ENCODE measurements at places on chromosomes 16 and 17.

DNA sequence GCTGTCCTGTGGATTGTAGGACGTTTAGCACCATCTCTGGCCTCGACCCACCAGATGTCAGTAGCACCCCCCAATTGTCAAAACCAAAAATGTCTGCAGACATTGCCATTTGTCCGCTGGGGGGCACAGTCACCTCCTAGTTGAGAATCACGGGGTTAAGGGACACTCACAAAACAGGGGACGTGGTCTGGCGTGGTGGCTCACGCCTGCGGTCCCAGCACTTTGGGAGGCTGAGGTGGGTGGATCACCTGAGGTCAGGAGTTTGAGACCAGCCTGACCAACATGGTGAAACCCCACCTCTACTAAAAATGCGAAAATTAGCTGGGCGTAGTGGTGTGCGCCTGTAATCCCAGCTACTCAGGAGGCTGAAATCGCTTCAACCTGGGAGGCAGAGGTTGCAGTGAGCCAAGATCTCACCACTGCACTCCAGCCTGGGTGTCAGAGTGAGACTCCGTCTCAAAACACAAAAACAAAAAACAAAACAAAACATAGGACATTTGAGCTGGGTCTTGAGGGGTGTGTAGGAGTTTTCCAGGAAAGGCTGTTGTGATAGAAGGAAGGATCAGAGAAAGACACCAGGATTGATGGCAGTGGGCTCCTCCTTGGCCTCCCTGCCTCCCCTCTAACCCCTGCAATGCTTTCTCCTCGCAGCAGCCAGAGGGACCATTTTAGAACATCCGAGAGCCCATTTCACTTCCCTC is 171.8 kb upstream of the GSE1 start:
- DNase-seq: no peak

GRCh38 chr17:82298538-82299421 is 18.6 kb downstream of the CD7 start:
- no peak for DNase-seq

DNA sequence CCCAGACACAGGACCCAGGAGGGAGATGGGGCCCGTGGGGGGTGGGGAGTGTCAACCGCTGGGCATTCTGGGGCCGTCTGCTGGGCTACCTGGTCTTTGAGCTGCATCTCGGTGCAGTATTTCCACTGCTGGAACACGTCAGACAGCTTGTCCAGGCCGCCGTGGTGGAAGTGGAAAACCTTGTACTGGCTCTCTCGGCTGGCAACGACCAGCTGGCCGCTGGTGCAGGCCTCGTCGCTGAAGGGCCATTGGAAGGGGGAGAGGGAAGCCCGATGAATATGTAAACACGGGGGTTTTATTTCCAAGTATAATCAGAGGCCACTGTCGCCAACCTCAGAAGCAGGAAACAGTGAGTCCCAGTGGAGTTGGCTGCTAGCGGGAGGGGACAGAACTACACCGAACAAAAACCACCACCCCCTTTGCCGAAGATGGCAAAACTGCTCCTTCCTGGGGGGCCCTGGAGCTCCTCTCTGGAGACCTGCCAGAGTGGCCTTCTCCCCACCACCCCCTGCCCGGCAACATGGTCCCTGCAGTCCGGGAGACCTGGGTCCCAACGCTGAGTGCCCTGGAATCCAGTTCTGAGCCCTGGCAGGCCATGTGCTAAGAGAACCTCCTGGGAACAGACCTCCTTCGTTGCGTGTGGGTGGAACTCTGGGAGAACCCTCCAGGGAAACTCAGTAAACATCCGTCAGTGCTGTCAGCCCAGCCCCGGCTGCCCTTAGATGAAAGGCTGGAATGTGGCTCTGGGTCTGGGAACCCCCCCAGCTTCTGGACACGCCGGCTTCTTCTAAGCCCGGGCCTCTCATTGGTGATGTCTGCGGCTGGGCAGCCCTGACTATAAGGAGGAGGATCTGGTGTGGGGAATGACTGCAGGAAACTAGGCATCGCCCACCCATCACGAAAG is 84.1 kb downstream of the TBC1D16 start:
- DNase-seq: peak; percentile 82

- DNase-seq: no peak
These were observed 185.7 kb upstream of the IRX5 start for GRCh38 chr16:54744998-54745397.

DNA sequence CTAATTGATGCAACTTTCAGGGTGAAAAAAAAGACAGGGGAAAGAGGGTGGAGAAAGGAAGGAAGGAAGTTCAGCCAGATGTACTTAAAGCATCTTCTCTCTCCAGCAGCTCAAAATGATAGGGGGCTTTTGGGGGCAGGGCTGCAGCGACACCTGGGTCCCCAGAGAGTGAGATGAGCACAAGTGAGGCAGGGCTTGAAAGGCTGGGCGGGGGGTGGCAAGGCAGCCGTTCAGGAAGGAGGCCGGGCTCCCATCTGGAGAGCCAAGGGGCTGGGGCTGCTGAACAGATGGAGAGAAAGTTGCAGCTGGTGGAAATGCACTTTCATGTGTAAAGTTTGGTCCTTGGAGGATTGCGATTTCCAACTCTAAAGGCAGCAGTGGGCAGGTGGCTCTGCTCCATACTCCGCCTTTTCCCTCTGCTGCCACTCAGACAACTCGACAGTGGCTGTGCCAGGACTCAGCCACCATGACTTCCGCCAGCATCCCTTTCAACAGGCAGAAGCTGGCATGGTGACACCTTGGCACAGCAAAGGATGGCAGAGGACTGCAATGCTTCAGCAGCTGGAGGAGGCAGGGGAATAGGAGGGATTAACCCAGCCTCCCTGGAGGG is 7.7 kb downstream of the SLC35B1 start:
- DNase-seq: no peak

GRCh38 chr17:69869667-69870066 is 205.4 kb upstream of the KCNJ16 start:
- DNase-seq: no peak

DNA sequence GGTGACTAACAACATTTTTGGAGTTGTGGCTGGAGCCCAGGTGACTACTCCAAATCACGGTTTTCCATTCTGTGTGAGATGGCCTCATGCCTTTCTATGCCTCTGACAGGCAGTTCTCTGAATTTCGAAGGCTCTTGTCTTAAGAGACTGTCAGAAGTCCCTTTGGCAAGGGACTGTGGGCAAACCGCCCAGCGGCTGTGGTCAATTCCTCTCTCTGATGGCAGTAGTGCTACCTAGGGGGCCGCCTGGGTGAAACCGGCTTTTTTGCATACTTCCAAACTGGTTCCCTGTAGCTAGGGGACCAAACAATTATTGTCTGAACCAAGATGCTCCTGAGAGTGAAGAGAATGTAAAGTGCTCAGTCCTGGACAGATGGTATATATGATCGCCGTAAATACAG is 86.3 kb downstream of the SDR42E1 start:
- no peak for DNase-seq

GRCh38 chr17:35766903-35767510 is 6.3 kb downstream of the C17orf50 start:
- DNase-seq: peak; percentile 42

DNA sequence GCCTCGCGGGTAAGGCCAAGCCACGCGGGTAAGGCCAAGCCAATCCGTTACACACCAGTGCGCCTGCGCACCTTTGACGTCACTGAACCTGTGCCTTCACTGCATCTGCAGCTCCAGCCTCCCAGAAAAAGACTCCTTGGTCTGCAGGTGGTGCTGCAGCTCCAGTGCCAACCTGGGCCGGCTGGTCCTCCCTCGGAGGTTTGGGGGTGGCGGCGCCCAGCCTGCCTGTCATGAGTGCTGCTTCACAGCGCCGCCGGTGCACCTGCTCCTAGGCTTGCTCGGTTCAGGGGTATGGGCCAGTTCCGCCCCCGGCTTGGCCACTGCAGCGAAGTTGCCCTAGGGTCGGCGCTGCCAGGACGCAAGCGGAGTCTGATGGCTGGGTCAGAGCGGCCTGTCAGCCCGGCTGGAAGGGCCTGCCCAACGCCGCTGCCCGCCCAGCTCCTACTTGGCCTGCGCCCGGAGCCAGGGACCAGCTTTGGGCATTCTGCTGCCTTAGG is 146.6 kb downstream of the USP22 start:
- DNase-seq: peak; percentile 6

DNA sequence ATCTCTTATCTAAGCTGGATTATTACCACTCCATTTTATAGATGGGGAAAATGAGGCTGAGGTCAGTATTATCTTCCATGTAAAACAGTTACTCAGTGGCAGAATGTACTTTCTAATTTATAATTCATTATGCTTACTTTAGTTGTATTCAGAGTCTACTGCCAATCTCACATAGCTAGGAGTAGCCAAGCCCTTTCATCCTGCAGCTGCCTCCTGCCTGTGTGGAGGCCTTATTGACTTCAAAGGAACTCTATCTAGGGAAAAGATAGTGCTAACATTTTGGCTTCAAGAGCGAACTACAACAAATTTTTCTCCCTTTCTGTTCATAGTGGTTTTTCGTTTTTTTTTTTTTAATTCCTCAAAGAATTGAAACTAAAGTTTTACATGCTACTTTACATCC is 12.9 kb downstream of the RPGRIP1L start:
- DNase-seq: no peak

DNA sequence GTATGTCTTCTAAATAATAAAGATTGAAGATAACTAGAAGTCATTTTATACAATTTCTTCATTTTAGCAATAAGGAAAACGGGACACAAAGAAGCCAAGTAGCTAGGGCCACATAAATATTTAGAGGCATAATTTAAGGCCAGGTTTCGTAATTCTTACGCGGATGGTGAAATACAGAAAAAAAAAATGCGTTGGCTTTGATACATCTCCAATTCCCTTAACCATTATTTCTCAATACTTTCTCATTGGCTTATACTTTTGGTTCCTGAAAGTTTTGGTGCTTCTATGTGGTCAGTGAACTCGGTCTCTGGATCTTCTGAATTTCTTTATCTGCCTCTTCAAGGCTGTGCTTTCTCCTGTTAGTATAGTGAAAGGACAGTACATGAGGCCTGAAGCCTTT is 888.1 kb downstream of the KCNJ2 start:
- peak; percentile 21 for DNase-seq

DNA sequence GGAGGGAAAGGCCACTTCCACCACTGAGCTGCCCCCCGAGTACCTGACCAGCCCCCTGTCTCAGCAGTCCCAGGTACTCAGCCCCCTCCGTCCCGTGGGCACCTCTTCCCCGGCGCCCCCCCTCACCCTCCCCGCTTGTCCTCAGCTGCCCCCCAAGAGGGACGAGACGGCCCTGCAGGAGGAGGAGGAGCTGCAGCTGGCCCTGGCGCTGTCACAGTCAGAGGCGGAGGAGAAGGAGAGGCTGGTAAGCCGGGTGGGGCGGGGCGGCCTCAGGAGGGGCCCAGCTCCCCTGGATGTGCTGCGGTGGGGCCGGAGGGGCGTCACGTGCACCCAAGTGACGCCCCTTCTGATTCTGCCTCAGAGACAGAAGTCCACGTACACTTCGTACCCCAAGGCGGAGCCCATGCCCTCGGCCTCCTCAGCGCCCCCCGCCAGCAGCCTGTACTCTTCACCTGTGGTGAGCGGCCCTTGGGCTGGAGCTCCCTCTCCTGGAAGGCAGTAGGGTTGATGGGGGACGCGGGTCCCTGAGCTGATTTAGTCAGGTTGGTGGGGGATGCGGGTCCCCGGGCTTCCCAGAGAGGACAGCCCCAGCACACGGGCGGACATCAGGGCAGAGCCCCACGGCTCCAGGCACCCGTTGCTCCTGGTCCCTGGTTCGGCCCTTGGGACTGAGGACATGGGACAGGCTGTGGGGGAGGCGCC is 9.5 kb upstream of the MRPL12 start:
- DNase-seq: no peak

DNA sequence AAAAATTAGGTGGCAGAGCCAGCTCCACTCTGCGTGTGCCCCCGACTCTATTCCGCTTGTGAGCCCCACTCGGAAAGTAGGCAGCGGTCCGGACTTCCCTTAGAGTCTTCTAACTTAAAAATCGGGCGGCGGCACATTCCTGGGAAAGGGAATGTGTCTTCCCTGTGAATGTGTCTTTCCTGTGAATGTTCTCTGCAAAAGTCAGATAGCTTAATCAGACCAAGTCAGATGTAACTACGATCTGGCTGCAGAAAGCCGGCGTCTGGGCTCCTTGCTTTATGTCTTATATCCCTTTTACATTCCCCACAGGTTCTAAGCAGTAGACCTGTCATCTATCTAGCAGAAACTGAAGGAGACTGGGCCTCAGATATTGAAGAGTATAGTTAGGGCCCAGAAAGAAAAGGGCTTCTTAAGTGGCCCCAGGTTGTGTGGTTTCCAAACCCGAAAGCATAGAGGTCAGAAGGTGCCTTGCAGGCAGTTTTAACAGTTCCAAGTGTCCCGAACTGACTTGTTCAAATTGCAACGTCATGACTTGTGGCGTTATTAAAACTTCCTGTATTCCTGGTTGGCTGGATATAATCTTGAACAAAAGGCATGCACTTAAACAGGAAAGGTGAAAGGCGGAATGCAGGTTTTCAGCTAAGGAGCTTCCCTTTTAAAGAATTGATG is 601 bp downstream of the PHKB start:
- peak; percentile 50 for DNase-seq

- peak; percentile 34 for DNase-seq
These were observed 16.3 kb downstream of the PIPOX start for GRCh38 chr17:29059281-29059680.

- no peak for DNase-seq
These were observed 54.8 kb downstream of the CHD9NB start for GRCh38 chr16:52997922-52998321.

- no peak for DNase-seq
These were observed 12.0 kb downstream of the DGKE start for GRCh38 chr17:56845934-56846333.

GRCh38 chr17:44002141-44002848 is 2.1 kb upstream of the NAGS start:
- peak; percentile 90 for DNase-seq

DNA sequence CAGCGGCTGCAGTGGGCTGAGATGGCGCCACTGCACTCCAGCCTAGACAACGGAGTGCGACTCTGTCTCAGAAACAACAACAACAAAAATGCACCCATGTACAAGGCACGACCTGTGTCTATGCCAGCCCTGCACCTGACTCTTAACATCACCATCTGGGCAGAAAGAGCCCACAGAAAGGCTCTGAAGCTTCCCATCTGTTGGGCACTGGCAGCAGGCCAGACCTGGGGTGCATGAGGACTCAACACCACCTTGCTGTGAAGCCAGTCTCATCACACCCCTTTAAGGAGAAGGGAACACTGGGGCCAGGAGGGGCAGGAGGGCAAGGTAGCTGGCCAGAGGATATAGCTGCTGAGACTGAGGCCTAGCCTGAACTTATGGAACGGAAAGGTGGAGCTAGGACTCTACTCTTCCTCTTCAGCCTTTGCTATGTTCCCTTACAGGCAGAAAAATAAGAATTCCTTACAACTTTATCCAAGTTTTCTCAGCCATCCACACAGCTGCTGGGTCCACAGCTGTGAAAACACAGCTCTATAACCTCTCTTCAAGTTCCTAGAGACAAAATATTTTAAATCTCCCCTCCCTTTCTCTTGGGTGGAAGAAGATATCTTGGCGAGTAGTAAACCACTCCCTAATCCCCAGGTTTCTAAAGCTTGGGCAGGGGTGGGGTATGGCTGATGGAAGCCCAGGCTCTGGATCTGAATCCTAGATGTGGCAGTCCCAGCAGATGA is 2.8 kb downstream of the ELOB start:
- no peak for DNase-seq

GRCh38 chr17:45940293-45940692 is 45.9 kb downstream of the MAPT start:
- no peak for DNase-seq

Measured in AG10803 (cell line).